Hippocampal formation (tissue), 2 donors: ENCODE measurements at places on chromosomes 11 and 22.

DNA sequence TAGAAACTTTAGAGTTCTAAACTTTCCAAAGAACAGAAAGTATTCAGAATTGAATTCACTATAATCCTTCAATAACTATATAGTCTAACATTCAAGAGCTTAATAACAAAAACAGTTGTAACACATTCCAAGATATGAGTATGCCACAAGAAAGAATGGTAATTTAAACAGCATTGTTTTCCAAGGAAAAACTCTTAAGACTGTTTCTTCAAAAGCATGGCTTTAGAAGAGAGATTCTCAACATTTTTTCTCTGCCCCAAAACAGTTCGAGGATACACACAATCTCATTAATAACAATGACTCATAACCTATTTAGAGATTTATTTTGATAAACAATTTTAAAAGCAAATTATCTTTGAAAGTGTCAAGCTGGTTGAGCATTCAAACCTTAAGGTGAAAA is 16.7 kb upstream of the ARHGAP32 start:
- no peak for DNase-seq

DNA sequence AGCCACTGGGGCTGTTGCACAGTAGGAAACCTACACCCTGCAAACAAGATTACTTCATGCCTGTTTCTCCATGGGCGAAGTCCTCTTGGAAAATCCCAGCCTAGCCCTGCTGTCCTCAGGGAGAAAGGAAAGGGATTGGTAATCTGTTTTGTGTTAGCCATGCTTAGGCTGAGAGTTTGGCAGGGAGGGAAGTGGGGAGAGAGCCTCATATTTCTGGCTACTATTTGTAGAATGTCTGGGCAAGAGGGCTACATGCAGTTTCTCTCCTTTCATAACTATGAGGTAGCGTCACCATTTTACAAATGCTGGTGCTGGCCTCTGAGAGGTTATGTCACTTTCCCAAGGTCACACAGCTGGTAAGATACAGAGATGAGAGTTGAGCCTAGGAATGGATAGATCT is 737 bp upstream of the MFRP start:
- no peak for DNase-seq

DNA sequence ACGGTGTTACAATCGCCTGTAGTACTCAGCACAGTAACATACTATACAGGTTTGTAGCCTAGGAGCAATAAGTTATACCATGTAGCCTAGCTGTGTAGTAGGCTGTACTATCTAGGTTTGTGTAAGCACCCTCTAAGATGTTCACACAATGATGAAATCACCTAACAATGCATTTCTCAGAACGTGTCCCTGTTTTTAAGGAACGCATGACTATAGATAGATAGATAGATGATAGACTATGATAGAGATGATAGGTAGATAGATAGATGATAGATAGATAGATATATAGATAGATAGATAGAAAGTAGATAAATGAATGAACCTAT is 203.9 kb downstream of the FAM76B start:
- DNase-seq: no peak

GRCh38 chr22:27911330-27911729 is 7.7 kb downstream of the PITPNB start:
- DNase-seq: no peak

DNA sequence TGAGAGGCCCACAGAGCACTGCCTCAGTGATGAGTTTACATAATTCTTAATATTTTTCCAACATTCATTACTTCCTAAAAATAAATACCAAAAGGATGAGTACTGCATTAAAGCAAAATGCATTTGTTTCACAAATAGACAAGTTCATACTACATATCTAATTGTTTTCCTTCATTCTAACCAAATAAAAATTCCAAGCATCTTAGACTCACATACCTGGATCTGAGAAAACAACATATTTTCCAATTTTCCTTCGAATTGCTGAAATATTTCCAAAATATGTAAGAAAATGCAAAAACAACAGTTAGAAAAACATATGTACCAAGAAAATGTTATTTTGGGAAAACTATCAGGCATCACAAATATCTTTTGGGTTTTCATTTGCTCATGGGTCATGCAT is 127.9 kb upstream of the CEP126 start:
- no peak for DNase-seq

DNA sequence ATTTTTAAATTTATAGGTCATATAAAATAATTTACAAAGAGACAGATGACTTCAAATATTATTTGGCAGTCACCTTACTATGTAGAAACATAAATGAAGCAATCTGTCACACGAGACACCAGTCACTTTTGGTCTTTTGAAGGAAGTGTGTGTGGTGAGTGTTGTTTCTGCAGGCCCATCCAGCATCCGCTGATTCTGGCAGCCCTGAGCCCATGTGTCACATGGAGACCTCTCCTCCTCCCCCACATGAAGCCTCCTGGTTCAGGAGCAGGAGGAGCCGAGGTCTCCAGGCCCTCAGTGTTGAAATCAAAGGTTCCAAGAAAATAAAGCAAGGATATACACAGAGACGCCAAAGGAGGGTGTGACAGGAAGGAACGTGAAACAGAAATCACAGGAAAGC is 60.1 kb downstream of the ARFGAP3 start:
- no peak for DNase-seq

DNA sequence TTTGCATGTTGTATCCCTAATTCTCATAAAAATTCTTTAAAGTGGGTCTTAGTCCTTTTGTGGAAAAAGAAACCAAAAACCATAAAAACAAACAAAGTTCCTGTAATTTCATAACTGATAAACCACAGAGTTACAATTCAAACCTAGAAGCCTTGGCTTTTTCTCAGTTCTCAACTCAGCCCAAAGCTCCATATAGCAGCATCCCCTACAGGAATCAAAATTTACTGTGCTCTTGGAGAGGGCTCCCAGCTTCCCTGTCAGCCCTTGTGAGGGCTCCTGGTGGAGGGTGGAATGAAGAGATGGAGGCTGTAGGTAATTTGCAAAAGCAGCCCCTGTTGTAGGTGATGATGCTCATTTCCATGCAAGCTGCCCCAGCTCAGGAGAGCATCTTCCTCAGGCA is 506.1 kb upstream of the KIRREL3 start:
- no peak for DNase-seq

DNA sequence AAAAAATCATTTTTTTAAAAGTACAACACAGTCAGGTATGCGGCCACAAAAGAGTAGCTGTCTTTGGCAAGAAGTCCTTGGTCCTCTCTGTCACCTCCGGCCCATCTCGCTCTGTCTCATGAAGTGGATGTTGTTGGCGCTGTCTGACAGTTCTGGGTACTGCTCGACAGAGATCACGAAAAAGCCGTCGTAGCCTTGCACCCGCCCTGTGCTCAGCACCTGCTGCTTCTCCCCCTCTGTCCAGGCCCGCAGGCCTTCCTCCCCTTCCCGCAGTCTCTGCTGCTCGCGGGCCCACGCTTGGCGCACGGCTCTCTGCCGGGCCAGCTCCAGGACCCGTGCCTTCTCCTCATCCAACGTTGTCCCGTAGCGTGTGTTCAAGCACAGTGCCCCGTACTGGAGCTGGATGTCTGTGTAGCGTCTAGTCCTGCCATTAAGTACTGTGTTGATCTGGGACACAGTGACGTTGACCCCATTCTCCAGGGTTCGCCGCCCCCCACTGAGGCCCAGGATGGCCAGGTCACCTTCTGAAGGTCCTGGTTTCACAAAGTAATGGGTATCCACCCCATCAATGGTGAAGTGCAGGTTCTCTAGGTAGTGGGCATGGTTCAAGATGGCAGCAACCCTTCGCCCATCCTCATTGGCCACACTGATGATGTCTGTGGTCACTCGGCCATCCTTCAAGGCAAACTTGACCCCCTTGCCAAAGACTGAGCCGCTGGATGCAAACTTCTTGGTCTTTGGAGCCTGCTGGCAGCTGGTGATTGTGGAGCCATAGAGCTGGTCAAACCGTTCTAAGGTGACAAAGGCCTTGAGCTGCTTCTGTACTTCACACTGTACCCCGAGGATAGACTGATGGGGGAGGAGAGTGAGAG is 83.5 kb upstream of the NARS2 start:
- no peak for DNase-seq

- DNase-seq: no peak
Observed at GRCh38 chr11:6298605-6299004, 21.7 kb downstream of the CAVIN3 start.

DNA sequence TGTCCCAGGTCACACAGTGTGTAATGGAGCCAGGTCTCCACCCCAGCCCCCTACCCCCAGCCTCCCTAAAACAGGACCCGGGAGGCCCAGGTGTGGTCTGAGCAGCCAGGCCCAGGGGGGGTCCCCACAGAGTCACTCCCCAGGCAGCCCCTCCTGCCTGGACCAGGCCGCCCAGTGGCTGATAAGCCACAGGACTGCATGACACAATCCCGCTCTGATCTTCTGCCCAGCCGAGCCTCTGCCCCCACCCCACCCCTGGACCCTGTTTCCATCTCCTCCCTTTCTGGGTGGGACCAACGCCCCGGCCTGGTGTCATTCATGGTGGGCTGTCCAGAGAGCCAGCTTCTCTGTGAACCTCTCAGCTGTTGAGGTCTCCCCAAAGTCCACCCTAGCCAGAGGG is 7.8 kb upstream of the LIF start:
- no peak for DNase-seq

DNA sequence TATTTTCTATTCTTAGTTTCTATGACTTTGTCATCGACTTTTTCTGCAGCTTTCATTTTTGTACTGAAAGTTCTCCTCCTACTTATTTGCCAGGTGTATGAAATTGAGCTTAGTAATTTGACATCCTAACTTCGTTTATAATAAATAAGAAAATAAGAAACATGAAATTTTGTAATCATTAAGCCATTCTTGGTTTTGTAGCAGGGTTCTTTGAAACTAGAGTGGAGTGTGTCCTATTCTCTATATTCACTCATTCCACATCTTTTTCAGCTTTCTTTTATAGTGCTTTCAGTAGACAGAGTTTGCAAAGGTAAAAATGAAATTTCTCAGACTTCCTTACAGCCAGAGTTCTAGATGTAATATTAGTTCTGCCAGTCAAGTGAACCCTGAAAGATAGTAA is 47.8 kb downstream of the FANCF start:
- no peak for DNase-seq

GRCh38 chr11:79168530-79169110 is 272.2 kb downstream of the TENM4 start:
- DNase-seq: no peak

DNA sequence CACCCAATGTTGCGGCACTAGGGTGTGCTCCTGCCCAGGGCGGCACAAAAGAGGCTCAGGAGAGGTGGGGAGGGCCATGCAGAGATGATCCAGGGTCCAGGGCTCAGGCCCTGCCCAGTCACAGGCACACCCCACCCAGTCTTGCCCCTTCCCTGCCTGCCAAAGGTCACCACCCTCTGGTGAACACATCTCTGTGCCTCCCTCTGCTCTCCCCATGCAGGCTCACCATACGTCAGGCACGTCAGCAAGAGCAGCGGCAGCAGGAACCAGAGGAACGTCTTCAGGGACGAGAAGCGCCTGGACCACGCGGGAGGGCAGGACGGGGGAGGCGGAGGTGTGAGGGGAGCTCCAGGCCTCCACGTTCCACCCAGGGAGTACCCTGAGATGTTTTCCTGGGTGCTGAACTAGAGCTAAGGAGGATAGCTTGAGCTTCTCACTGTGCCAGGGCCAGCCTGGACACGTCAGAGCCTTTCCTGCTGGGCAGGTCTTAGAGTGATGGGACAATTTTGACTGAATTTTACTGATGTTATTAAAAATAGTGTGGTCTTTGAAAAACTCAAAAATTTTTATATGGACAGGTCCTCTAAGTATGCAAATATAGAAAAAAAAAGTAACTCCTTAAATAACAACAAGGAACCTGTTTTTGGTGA is 7.2 kb downstream of the SUN2 start:
- no peak for DNase-seq

- DNase-seq: no peak
Observed at GRCh38 chr11:12524865-12525264, 147.5 kb downstream of the PARVA start.

GRCh38 chr11:102476069-102476468 is 23.5 kb upstream of the TMEM123 start:
- DNase-seq: no peak

GRCh38 chr22:45418056-45418769 is 4.7 kb downstream of the RIBC2 start:
- no peak for DNase-seq

DNA sequence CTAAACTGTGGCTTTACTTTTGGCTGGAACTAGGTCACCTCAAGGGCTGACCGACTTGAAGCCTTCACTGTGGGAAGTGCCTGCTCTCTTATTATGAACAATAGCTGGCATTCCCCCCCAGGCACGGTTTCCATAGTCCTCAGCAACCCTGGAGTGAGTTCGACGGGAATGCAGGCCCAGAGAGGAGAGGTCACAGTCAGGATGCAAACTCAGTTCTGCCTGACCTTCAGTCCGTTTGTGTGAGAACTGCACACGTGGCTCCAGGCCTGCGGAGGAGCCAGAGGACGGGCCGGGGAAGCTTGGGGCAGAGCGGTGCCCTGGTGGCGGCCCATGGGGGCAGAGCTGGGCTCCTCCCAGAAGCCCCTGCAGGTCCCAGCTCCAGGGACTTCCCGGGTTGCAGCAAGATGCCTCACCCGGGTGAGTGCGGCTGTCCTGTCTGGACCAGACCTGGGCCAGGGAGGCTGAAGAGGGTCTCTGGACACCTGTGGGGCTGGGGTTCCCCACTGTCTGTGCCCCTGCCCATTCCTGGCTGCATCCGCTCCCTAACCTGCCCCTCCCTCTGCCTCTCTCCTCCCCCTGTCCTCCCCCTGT is 17.2 kb downstream of the SLC25A18 start:
- no peak for DNase-seq

DNA sequence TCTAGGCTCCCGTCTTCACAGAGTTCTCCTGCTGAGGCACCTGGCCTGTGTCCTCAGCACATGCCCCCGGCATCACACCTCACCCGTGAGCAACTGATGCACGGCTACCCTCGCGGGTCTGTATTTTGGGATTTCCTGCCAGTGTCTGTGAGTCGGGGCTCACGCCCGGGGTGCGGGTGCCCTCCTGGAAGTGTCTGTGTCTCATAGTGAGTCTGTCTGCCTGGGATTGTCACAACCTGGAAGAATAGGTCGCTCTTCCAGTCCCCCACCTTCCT is 11.4 kb downstream of the BRSK2 start:
- no peak for DNase-seq

DNA sequence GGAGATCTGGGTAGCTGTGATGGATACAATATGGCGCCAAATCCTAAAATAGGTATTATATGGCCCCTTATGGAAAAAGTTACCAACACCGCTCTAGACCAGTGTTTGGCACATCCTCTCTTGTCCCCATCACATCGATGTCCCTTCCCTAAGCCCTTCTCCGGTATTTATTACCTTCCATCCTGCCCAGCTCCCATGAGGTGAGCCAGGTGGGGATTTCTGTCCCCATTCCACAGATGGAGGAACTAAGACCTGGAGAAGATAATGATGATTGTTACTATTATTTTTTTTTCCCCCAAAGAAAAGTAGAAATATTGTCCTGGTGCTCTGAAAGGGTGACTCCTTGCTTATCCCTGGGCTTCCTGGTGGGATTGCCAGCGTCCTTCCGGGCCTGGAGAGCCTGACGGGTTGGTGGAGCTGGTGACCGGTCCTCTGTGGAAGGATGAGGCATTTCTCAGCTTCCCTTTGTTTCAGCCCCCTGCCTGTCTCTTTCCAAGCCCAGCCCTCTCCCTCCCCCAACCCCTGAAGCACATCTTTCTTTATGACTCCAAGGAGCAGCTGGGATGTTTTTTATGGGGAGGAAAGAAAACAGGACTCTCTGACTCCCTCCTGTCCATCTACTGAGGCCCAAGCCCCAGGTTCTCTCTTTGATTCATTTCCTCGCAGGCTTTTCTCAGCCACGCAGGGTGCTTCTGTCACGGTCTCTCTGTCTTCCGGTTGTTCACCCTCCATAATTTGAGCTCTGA is 65.4 kb downstream of the TP53I11 start:
- DNase-seq: no peak

GRCh38 chr11:118048472-118049370 is 28.2 kb upstream of the TMPRSS4 start:
- DNase-seq: no peak

GRCh38 chr11:14973621-14974514 is 1.7 kb upstream of the CALCA start:
- DNase-seq: no peak
